Left lung (tissue), 14 donors: ENCODE measurements at places on chromosomes 7 and 10. TPM values are rescaled to one million over a fixed set of nuclear protein-coding genes. Genes with fewer than 3 reads are reported as not detected.

DNA sequence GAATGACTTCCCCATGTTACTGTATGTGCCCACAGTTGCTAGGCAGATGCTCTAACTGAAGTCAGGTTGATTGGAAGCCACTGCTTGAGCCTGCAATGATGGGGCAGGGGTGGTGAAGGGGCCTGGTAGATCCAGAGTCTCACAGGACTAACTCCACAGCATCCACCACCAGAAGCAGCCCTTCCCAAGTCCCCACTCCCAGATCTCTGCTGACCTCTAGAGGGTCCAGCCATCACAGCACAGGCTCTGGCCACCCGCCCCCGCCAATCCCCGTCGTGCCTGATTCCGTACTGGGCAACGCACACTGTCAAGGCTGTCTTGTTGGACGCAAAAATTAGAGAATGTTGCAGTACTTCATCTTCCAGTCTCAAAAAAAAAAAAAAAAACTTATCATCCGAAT lies 136.8 kb upstream of the PDE1C start:
- no peak for DNase-seq

DNA sequence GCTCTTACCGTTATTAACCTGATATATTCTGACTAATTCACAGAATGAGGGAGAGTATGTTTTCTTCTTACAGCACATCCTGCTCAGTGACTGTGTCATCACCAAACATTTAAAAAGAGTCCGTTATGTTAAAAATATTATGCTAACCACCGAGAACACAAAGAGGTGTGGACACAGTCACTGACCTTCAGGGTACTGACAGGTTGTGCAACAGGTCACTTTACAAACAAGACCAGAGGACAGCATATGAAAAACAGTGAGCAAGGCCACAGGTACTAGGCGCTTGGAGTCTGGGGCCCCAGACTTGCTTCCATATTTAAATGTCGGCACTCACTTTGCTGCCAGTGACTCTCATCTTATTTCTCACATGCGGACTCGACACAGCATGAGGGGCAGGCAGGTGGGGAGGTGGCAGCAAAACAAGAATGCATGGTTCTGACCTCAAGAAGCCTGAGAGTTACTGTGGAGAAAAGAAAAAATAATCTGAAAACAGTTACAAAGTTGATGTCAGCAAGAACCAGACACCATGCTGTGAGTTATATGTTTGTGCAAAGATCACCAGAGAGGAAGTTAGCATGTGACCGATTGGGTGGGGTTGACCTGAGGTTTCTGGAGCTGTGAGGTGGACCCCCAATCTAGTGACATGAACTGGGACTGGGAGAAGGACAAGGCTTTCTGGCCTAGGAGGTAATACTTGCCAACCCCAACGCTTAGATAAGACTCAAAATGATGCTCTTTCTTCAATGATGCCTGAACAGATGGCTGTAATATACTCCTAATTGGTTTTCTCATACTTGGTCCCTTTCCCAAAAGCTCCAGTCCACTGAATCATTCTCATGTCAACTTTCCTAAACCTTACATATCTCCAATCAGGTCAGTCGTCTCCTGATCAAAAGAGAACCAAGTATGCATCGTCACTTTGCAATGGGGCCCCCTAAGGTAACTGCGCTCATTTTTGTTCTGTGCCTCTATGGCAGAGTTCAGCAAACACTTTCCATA lies 102.4 kb downstream of the HIPK2 start:
- no peak for DNase-seq

Gene VGF
- total RNA-seq: not detected

GRCh38 chr10:37263304-37263703 lies 137.9 kb downstream of the ANKRD30A start:
- DNase-seq: no peak

DNA sequence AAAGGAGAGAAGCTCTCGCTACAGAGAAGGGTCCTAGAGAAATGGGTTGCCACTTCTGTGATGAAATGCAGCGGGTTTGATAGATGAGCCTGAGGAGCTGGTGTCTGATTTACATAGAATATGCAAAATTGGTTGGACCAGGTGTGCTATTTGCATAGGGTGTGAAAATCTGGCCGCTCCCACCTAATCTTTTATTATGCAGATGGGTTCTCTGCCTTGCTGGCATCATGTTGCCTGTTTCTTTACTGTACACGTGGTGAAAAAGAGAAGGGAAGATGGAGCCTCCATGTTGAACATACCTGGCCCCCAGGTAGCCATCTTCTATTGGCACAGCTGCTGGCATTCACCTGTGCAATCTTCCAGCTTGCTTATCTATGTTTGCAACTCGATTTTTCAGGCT lies 212.2 kb downstream of the ANKRD7 start:
- DNase-seq: no peak

DNA sequence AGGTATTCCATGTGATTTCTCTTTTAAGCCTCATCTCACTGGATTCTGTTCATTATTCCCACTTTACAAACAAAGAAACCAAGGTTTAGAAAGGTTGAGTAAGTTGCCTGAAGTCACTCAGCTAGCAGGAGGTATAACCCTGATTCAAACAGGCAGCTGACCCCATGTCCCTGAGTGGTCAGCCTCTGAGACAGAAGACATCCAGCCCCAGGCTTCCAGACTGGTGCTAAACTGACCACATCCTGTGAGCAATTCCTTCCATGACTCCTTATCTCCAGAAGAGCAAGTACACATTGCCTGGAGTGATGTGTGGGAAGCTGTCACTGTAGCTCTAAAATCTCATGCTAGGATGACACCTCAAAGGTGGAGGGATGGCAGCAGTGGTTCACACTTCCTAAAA lies 3.7 kb downstream of the PLPP4 start:
- DNase-seq: no peak

- no peak for DNase-seq
These were observed 21.4 kb upstream of the GPR146 start for GRCh38 chr7:1022801-1023465.

- no peak for DNase-seq
These were observed 81.3 kb downstream of the OSBPL3 start for GRCh38 chr7:24898691-24899090.

DNA sequence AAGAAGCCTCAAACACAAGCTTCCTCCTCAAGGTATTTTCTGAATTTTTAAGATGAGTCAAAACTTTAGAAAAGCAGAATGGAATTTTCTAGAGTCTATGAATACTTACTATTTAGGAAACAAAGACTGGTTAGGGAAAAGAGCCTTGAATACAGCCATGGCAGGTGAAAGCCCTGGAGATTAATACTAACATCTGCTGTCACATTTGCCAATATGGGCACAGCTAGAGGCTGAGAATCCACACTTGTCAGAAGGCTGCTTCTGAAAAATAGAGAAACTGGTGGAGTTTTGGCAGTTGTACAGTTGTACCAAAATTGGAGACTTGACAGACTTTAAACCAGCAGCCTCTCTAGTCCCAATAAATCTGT lies 24.3 kb upstream of the CNNM1 start:
- DNase-seq: no peak

DNA sequence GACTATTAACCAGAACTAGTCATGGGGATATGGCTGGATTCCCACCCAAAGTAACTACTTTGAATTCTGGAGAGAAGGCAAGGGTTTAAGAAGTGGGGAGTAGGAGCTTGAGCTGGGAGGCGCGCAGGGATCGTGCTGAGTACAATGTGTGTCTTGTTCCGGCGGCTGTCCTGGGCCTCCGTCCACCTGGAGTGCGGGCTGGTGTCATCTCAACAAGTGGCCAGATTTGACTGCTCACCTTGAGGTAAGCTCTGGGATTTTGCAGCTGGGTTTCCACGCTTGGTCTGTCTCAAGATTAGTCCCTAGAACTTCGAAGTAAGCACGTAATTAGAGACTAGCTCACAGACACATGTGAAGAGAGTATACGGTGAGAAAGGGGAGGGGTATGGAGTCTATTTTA lies 49.4 kb downstream of the GLRX3 start:
- no peak for DNase-seq

GRCh38 chr10:114761205-114762193 lies 60.1 kb upstream of the FHIP2A start:
- DNase-seq: no peak

GRCh38 chr7:90621747-90622140 lies 25.6 kb downstream of the CDK14 start:
- no peak for DNase-seq

Gene FAS
- 47.1 TPM for total RNA-seq

DNA sequence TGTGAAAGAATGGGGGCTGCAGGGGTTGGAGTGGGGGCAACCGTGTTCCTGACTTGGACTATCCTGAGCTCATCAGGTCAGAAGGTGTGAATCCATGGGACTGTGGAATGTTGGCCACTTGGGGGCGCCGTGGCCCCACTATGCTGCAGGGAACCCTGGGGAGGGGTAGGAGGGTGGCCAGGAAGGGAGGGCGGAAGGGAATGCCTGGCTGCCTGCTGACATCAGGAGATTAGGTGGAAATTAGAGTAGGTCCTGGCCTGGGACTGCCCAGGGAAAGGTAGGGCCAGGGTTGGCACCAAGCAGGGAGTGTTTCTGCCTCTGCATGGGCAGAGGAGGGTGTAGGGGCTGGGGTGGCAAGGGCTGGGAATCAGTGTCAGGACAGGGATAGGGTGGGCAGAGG lies 65.8 kb upstream of the PRSS58 start:
- no peak for DNase-seq

DNA sequence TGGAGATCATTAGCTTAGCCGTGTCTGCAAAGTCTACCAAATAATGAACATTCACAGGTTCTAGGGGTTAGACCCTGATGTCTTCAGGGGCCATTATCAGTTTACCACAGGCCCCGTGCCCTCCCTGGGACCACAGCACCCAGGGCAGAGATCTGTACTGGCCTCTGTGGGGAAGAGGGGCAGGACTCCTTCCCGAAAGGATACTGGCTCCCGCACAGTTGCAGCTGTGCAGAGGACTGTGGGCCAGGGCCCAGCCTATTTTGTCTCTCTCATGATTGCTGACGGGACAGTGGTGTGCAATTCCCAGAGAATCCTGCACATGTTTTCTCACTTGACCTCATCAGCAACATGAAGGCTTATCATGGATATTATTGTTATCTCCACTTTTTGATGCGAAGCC lies 243.9 kb downstream of the GLRX3 start:
- DNase-seq: no peak

DNA sequence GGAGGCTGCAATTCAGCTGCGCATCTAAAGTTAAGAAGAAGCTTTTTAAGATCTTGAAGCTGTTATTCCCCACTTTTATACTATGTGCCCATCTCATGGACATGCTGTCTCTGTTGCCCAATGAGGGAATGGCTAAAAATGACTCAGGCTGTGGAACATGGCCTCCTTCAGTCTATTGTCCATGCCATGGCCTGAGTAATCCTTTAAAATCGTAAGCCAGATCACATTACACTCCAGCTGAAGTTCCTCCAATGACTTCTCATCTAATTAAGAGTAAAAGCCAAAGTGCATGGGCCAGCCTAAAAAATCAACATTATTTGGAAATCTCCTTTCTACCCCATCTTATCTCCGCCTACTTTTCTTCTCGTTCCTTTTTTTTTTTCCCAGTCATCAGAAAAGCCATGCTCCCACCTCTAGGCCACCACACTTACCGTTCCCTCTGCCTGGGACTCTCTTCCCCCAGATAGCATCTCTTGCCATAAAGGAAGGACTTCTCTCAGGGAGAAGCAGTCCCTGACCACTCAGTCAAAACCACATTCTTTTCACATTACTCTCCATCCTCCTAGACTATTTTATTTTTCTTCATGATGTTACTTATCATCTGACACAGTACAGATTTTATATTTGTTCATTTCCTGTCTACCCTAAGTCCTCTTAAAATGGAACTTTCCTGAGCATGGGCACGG lies 337.4 kb downstream of the PRPF18 start:
- DNase-seq: no peak

Gene KCP
- total RNA-seq: 1.7 TPM

Gene SPDYE9
- not detected for total RNA-seq

DNA sequence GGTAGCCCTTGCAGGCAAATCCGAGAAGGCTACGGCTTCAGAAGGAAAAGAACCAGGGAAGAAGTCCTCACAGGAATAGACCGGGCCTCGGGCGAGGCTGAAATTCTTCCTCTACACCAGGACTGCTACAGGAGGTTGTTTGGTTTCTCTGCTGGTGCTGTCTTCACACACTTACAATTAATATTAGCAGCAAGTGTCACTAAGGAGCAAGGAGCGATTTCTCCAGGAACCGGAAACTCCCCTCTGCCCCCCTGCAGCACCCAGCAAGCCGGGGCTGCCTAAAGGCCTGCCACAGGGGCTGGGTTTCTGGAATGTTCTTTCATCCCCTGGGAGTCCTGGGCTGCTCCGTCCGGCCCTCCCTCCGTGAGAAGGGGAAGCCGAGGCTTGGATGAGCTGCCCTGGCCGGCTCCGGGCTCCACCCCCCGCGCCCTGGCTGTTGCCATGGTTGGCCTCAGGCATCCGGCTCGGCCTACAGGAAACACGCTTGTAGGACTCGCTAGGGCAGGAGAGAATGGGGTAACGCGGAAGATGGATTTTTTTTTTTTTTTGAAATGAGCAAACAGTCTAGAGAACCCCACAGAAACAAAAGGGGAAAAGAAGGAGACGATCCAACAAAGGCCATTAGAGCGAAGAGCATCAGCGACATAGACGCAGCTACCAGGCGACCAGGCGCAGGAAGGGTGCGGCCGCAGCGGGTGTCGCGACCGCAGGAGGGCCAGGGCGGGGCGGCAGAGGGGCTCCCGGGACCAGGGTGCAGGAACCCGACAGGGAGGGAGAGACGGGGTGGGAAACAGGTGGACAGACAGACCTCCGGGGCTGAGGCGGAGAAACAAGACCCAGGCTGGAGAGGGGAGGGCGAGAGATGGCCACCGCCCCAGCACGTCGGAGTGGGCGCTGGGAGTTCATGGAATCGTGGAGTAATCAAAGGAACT lies 33.0 kb downstream of the EN2 start:
- peak; percentile 88 for DNase-seq

Gene SLC4A2
- total RNA-seq: 205 TPM

Gene MEST
- total RNA-seq: 101 TPM

Gene ADAM22
- 3.5 TPM for total RNA-seq

Gene NKX1-2
- not detected for total RNA-seq

DNA sequence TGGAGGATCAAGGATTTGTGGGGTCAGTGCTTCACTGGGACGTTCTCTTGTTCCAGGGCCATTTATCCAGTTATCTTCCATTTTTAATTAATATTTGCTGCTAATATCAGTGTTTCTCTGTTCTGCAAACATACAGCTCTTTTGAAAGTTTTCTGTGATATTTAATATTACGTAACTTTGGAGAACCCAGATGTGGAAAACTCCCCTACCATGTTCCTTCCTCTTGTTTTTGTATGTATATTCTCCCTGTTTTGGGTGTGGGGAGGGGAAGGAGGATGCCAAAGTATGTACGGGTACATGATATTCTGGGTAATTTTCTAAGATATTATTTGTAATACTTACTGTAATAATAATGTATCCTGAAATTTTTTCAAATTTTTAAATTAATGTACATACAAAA lies 55.9 kb downstream of the MYO3A start:
- DNase-seq: no peak

GRCh38 chr7:148306759-148307158 lies 283.8 kb upstream of the C7orf33 start:
- DNase-seq: no peak

- DNase-seq: peak; percentile 58
These were observed 33.4 kb downstream of the CCDC6 start for GRCh38 chr10:59872892-59873463.
